ENCODE measurements at places on chromosomes 3 and 15.

DNA sequence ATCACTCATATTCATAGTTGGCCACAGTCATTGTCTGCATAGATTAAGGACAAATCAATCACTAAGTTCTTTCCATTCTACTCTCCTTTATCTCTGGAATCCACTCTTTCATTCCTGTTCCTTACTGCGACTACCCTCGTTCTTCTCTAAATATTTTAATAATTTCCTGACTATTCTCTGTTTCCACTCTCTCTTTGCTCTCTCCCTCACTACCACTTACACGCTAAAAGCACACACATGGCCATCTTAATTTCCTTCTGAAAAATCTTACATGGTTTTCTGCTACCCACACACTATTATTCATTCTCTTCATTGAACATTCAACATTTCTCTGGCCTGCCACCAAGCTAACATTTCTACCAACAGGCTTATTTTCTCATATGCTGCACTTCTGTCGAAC is 279.6 kb upstream of the PLSCR5 start:
- H3K4me3 ChIP-seq, result no peak overlapping the region
- H3K27me3 ChIP-seq, result no peaks in the 10 kb centered on the region
- DNase-seq, result no peak
- H3K36me3 ChIP-seq, result no peaks in the 10 kb centered on the region
- H3K27ac ChIP-seq, result no peak overlapping the region

DNA sequence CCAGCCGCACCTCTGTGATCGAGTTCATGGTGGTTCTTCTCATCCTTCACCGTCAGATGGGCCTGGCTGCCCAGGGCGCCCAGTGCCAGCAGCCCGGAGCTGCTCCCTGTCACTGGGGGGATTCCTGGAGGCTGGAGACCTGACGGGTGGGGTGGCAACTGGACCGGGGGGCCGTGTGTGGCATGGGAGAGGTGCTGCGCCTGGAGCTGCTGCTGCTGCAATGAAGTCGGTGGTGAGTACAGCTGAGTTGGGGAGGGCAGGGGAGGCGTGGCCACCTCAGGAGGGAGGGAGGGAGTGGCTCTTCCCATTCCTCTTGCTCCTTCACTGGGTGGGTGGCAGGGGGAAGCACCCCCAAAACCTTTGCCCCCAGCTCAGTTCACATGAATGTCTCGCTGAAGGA is 31.7 kb downstream of the TLE3 start:
- no peaks in the 10 kb centered on the region for H3K4me1 ChIP-seq
- H3K27ac ChIP-seq, result no peak overlapping the region
- H3K36me3 ChIP-seq, result peaks cover 19% of the 10 kb centered on the region
- H3K4me3 ChIP-seq, result no peak overlapping the region

GRCh38 chr3:41987627-41988026 is 25.7 kb upstream of the ULK4 start:
- H3K4me3 ChIP-seq, result no peak overlapping the region
- H3K36me3 ChIP-seq, result no peaks in the 10 kb centered on the region
- H3K4me1 ChIP-seq, result no peaks in the 10 kb centered on the region
- no peak for DNase-seq
- H3K27me3 ChIP-seq, result no peaks in the 10 kb centered on the region
- H3K27ac ChIP-seq, result no peak overlapping the region

- H3K36me3 ChIP-seq, result no peaks in the 10 kb centered on the region
- no peak overlapping the region for H3K27ac ChIP-seq
- H3K4me3 ChIP-seq, result no peak overlapping the region
- no peaks in the 10 kb centered on the region for H3K27me3 ChIP-seq
- H3K4me1 ChIP-seq, result peaks cover 2% of the 10 kb centered on the region
Observed at GRCh38 chr3:63960048-63960711, 48.0 kb upstream of the SCAANT1 start.

GRCh38 chr3:57961177-57961827 is 46.9 kb upstream of the FLNB start:
- H3K27ac ChIP-seq, result no peak overlapping the region
- peaks cover 1% of the 10 kb centered on the region for H3K4me1 ChIP-seq
- H3K36me3 ChIP-seq, result no peaks in the 10 kb centered on the region
- no peaks in the 10 kb centered on the region for H3K27me3 ChIP-seq
- H3K4me3 ChIP-seq, result no peak overlapping the region
- DNase-seq, result no peak

DNA sequence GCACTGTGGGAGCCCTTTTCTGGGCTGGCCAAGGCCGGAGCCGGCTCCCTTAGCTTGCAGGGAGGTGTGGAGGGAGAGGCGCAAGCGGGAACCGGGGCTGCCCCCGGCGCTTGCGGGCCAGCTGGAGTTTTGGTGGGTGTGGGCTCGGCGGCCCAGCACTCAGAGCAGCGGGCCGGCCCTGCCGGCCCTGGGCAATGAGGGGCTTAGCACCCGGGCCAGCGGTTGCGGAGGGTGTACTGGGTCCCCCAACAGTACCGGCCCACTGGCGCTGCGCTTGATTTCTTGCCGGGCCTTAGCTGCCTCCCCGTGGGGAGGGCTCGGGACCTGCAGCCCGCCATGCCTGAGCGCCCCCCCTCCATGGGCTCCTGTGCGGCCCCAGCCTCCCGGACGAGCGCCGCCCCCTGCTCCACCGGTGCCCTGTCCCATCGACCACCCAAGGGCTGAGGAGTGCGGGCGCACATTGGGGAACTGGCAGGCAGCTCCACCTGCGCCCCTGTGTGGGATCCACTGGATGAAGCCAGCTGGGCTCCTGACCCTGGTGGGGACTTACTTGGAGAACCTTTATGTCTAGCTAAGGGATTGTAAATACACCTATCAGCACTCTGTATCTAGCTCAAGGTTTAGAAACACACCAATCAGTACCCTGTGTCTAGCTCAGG is 707.7 kb downstream of the GRM7 start:
- no peak for DNase-seq
- no peak overlapping the region for H3K27ac ChIP-seq
- H3K36me3 ChIP-seq, result no peaks in the 10 kb centered on the region
- no peaks in the 10 kb centered on the region for H3K4me1 ChIP-seq
- no peaks in the 10 kb centered on the region for H3K27me3 ChIP-seq
- H3K4me3 ChIP-seq, result no peak overlapping the region

DNA sequence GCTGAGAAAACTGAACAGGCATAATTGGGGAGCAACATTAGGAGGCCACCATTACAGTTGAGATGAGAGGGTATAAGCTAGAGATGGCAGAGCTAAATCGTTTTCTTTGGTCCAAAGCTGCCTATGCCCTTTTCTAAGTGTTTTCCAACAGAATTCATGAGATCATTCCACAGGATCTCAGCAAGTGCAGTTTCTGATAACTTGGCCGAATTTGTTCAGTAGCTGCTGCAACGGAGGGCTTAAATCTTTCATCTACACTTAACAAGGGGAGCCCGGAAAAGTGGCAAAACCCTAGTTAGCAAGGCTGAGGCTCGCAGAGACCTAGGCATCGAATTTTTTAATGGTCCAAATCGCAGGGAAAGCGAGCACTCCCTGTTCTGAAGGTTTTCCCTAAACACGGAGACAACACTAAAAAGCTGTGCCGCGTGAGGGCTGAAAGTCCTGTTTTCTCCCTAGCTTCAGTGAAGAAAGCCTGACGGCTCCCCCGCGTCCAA is 531 bp upstream of the BLOC1S6 start:
- no peaks in the 10 kb centered on the region for H3K36me3 ChIP-seq
- H3K4me3 ChIP-seq, result peak overlapping the region; percentile 79
- no peak overlapping the region for H3K27ac ChIP-seq
- no peaks in the 10 kb centered on the region for H3K27me3 ChIP-seq

GRCh38 chr3:138399766-138400165 is 34.6 kb upstream of the ESYT3 start:
- H3K27me3 ChIP-seq, result no peaks in the 10 kb centered on the region
- H3K27ac ChIP-seq, result no peak overlapping the region
- no peaks in the 10 kb centered on the region for H3K36me3 ChIP-seq
- DNase-seq, result no peak

DNA sequence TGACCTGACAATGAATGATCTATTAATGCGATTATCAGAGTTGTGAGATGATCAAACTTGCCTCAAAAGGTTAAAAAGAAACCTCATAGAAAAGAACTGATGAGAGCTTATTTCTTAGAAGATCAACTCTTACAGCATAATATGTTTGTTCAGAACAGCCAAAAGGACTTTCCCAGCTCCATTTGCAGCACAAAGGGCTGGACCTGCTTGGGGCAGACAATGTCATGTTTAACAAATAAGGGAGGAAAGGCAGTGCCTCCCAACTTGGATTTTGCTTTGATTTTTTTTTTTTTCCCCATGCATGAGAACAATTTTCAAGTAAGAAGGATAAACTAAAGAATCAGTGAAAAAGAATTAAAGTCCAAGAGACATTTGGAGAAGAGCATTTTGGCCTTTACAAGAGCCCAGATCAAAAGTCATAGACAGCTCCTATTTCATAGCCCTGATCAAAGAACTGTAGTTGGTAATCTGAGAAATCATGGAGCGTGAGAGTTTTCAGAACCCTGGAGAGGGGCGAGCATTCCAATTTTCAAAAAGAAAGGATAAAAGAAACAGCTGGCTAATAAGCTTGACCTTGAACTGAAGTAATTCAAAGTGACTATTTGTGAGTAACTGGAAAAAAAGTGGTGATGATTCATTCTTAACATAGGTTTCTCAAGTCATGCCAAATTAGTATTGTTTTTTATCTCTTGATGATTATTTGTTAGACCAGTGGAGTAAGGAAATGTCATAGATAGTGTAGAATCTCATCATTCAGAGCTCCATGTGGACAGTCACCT is 136.0 kb upstream of the CFAP20DC start:
- peaks cover 1% of the 10 kb centered on the region for H3K4me1 ChIP-seq
- DNase-seq, result no peak
- H3K27me3 ChIP-seq, result no peaks in the 10 kb centered on the region
- no peak overlapping the region for H3K27ac ChIP-seq
- no peak overlapping the region for H3K4me3 ChIP-seq

DNA sequence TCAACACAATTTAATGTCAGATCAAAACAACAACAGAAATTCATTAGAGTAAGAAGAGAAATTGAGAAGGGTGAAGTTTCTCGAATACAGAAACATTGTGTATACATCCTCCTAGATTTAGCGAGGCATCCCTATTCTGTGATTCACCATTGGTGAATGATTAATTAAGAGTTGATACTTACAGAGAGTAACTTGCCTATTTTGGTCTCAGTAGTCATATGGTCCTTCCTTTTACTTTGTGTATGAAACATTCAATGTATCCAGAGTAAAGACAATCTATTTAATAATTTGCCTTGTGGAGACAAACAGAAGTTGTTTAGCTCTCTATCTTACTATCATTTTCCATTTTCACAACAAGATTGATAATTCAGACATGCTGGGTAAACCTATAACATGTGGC is 432.0 kb downstream of the ZPLD1 start:
- H3K4me1 ChIP-seq, result no peaks in the 10 kb centered on the region
- DNase-seq, result no peak
- H3K27ac ChIP-seq, result no peak overlapping the region
- H3K36me3 ChIP-seq, result no peaks in the 10 kb centered on the region
- no peak overlapping the region for H3K4me3 ChIP-seq

DNA sequence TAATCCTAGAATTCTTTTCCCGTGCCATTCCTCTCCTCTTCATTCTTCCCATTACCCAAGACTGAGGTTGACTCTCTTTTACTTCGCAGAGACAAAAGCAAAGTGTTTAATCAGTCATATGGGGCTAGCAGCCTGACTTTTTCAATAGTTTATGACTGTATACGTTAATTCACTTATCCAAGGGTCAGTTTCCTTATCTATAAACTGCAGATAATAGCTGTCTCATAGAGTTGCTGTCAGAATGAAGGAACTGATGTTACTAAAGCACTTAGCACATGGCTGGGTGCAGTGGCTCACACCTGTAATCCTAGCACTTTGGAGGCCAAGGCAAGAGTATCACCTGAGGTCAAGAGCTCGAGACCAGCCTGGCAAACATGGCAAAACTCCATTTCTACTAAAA is 43.5 kb upstream of the ULK4 start:
- no peaks in the 10 kb centered on the region for H3K4me1 ChIP-seq
- no peaks in the 10 kb centered on the region for H3K36me3 ChIP-seq
- DNase-seq, result no peak
- no peak overlapping the region for H3K4me3 ChIP-seq

GRCh38 chr3:194540274-194540905 is 53.6 kb upstream of the ATP13A3 start:
- H3K4me1 ChIP-seq, result no peaks in the 10 kb centered on the region
- H3K36me3 ChIP-seq, result no peaks in the 10 kb centered on the region
- no peak overlapping the region for H3K27ac ChIP-seq
- DNase-seq, result no peak
- no peaks in the 10 kb centered on the region for H3K27me3 ChIP-seq
- no peak overlapping the region for H3K4me3 ChIP-seq

DNA sequence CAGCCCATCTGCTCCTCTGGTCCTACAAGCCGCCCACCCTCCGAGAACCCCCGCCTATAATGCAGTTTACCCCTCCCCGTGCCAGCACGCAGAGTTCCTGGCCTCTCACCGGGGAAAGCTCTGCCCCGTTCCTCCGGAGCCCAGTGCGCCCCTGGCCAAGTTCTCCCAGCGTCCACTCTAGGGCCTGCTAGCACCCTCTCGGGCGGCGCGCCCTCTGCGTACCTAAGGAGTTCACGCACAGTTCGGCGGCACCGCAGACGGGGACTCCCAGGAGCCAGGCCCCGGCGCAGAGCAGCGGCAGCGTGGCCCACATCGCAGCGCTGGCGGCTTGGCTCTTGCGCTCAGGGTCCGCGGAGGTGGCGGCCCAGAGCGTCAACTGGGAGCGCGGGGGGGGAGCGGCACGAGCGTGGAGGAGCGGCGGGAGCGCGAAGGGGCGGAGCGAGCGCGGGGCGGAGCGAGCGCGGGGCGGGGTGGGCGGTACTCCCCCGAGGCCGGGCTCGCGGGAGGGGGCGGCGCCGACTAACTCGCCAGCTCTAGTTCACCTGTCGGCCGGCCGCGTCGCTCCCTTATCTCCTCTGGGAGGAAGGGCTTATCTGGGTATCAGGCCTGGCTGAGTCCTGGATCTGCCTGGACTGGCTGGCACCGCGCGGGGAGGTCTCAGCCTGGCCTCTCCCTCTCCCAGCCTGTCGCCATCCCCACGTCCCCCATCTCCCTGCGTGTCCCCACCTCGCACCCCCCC is at the start of gene CTSH:
CTSH (minus strand) TSS at position 378 of the 739 bp plus-strand sequence; CDS start at position 313, 65 bp downstream.
- no peak within 1 kb of the TSS for H3K27ac ChIP-seq
- peaks cover 6% of the 10 kb centered on the region for H3K27me3 ChIP-seq
- peak within 1 kb of the TSS; percentile 54 for H3K4me3 ChIP-seq
- H3K36me3 ChIP-seq, result no peaks in the 10 kb centered on the region
- DNase-seq, result peak; percentile 27

DNA sequence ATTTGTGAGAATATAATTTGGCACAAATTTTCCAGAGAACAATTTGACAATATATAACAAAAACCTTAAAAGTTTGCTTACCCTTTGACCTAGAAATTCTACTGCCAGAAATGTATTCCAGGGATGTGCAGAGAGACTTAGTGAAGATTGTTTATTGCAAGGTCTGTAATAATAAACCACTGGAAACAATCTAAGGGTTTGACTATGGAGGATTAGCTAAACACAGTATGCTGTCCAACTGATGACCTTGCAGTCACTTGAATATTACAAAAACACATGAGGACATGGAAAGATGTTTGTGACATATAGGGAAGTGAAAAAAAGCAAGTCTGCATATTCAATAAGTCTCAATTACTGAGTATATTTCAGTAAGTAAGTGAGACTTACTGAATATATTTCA is 48.1 kb upstream of the CDV3 start:
- H3K4me3 ChIP-seq, result no peak overlapping the region
- DNase-seq, result no peak
- no peak overlapping the region for H3K27ac ChIP-seq
- no peaks in the 10 kb centered on the region for H3K36me3 ChIP-seq

GRCh38 chr3:139106013-139106932 is 61.6 kb upstream of the PRR23C start:
- no peaks in the 10 kb centered on the region for H3K4me1 ChIP-seq
- H3K27ac ChIP-seq, result no peak overlapping the region
- DNase-seq, result no peak
- no peak overlapping the region for H3K4me3 ChIP-seq
- H3K36me3 ChIP-seq, result no peaks in the 10 kb centered on the region
- no peaks in the 10 kb centered on the region for H3K27me3 ChIP-seq

All from iPS DF 6.9 (cell line).